ENCODE measurements at places on chromosomes 3 and 15.

DNA sequence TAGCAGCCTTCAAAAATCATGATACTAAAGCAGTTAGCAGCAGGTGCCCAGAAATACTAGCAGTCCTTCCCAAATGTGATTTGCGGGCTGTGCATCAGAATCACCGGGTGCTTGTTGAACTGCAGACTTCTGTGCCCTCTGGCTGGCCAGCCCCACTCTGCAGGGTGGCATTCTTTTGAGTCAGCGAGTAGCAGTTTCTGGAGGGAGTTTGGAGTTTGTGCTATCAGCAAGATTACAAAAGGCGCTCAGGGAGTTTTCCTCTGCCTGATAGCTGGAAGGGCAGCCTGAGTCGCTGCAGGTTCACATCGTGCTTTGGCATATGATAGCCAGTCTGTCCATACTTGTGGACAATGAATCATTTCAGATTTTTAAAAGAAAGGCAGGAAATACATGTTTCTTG is 57.6 kb downstream of the CLDN11 start:
- no peak for DNase-seq

GRCh38 chr3:195815169-195815771 is 3.5 kb upstream of the MUC4 start:
- DNase-seq, result no peak

DNA sequence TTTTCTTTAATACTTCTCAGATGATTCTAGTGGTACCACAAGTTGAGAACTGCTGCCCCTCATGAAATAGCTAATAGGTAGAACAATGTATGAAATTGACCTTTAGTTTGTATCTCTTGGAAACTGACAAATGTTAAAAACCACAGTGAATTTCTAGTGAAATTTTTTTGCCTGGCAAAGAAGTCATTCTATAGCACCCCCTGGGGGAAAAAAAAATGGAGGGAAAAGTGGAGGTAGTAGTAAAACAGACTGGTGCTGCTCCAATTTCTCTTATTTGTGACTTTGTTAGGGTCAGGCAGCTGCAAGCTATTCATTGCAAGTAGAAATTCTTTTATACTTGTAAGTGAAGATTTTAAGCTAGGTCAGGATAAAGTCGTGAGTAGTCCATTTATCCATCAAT is 605.0 kb downstream of the NLGN1 start:
- no peak for DNase-seq

DNA sequence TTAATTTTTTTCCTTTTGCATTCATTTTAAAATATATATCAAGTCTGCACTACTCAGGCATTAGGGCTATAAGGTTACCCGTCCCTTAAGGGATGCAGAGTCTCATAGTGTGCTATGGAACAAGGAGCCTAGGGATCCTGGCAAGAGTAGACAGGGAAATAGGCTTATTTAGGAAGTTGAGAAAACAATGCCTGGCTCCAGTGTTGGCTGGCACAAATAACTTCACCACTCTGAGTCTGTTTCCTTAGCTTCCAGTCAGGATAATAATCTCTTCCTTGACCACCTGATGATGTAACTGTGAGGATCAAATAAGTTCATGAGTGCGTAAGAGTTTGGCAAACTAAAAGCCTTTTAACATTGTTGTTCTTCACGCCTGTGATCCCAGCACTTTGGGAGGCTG is 540.8 kb upstream of the IL12A start:
- no peak for DNase-seq

DNA sequence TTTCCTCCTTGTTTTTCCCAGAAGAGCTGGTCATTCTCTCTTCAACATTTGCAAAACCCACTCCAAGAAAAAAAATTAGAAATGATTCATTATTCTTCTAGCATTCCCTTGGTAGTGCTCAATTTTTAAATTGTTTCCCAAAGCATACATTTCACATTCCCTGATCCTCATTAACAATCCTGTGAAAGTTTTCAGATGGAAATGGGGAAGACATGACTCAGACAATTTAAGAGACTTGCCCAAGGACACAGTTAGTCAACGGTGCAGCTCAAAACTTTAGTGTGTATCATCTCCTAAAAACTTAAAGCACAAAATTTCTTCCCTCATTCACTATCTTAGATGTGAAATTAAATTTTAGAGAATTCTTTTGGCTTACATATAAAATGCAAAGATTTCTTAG is 17.1 kb upstream of the ABI3BP start:
- no peak for DNase-seq

- DNase-seq, result no peak
Measured at GRCh38 chr15:45635763-45636292, 999 bp downstream of the SQOR start.

- no peak for DNase-seq
Measured at GRCh38 chr3:113721636-113722035, 24.4 kb downstream of the NAA50 start.

DNA sequence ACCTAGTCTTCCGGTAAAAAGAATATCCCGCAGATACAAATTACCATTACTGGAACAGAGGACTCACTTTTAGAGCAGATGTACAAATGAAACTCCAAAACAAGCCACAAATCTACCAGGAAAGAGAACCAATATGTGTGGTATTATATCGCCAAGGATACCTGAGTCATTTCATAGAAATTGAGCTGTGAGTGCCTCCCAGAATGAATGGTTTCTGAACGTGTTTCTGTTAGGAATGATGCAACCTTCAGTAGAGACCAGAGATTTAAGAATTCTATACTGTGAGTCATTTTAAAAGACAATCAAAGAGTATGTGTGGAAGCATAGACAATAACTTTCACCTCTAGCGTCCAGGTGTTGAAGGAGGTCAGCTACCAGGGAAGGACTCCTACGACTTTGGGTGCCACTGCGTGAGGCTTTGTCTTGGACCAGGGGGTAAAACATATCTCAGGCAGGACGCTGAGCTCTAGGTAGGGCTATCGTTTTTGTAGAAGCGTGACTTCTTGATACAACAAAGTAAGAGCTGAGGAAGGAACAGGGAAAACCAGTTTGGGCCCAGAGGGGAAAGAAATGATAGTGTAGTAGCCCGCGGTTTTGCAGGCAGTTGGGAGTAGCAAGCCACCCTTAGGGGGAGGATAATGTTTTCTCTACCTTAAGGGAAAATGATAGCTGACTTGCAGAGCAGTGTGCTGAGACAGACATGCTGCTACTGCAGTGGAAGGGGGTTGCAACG is 210.4 kb downstream of the TP63 start:
- DNase-seq, result no peak
